ENCODE measurements at places on chromosomes 16 and 17. TPM values are rescaled to one million over a fixed set of nuclear protein-coding genes. Genes with fewer than 3 reads are reported as not detected.

Gene ZNF385C
- 1.2 TPM for total RNA-seq

Gene MYO1C
- total RNA-seq = 90.5 TPM

Gene ASGR1
- 1.2 TPM for total RNA-seq

Gene TMEM106A
- total RNA-seq = 6.7 TPM

Gene KCNAB3
- 1.7 TPM for total RNA-seq

Gene DPEP1
- 5.5 TPM for total RNA-seq

Gene CD300LG
- total RNA-seq = not detected

Gene ESRP2
- 1.9 TPM for total RNA-seq

Gene SLC25A39
- total RNA-seq = 89.8 TPM

Gene FAM20A
- 10.8 TPM for total RNA-seq

Gene KRTAP16-1
- not detected for total RNA-seq

Gene TMEM220
- total RNA-seq = 20.0 TPM

Gene CBLN1
- not detected for total RNA-seq

Gene TPSD1
- total RNA-seq = not detected

Gene SPATA22
- 1.2 TPM for total RNA-seq

Gene TM4SF5
- total RNA-seq = not detected

Gene CCDC78
- total RNA-seq = 0.24 TPM

Gene SMIM36
- total RNA-seq = 1.9 TPM

Gene EVPLL
- 0.24 TPM for total RNA-seq

Gene COL1A1
- total RNA-seq = 6,804 TPM
